Heart left ventricle (tissue), 16 donors: ENCODE measurements at places on chromosomes 1 and 21. TPM values are rescaled to one million over a fixed set of nuclear protein-coding genes. Genes with fewer than 3 reads are reported as not detected.

- DNase-seq, result no peak
Observed at GRCh38 chr1:232271991-232272589, 357.8 kb downstream of the SIPA1L2 start.

DNA sequence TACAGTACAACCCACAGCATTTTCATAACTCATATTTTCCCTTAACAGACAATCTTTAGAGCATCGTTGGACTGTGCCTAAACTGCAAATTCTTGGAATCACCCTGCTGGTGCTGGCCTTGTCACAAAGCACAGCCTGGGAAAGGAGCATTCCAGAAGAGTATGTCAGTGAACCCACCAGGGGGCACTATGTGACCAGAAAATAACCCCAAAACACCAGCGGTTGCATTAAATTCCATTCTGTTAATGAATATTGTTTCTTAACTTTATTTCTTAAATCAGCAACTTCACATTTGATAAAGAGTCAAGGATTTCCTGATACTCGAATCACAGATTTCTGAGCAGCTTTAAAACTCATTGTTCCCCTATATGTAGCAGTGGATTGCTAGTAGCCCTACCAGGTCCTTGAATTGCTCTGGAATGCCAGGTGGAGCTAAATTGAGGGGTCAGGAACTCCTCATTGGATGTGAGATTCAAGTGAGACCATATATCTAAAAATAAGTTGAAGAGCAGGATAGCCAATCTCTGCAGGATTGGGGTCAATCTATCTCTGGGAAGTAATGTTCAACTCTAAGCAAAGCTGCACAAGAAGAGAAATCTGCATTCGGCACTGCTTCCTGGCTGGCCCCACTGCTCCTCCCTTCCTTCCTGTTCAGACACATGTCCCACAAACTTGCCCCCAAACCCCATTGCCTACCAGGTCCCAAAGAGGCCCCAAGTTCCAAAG is 12.7 kb upstream of the RAB4A start:
- DNase-seq, result peak; percentile 57

PLA2G2A gene
- polyA plus RNA-seq, result 112 TPM

GRCh38 chr1:27342391-27342777 is 562 bp downstream of the SYTL1 start:
- no peak for DNase-seq

- no peak for DNase-seq
Observed at GRCh38 chr1:67827688-67828087, 5.6 kb downstream of the GNG12 start.

DNA sequence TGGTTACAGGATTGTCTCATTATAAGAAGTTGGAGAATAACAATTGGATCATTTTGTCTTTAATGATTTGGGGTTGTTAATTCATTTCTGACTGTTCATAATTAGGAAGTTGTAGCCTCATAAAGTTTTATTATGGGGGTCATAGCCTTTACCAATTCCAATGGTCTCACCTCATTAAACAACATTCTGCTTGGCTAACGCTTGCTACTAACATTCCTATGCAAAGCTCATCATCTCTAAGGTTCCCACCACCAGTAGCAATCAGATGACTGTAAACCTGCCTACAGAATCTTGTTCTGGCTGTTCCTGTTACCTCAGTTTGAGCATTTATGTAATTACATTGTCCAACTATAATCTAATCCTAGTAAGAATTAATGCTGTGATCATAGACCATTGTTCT is 60.2 kb downstream of the ODF2L start:
- no peak for DNase-seq

DNA sequence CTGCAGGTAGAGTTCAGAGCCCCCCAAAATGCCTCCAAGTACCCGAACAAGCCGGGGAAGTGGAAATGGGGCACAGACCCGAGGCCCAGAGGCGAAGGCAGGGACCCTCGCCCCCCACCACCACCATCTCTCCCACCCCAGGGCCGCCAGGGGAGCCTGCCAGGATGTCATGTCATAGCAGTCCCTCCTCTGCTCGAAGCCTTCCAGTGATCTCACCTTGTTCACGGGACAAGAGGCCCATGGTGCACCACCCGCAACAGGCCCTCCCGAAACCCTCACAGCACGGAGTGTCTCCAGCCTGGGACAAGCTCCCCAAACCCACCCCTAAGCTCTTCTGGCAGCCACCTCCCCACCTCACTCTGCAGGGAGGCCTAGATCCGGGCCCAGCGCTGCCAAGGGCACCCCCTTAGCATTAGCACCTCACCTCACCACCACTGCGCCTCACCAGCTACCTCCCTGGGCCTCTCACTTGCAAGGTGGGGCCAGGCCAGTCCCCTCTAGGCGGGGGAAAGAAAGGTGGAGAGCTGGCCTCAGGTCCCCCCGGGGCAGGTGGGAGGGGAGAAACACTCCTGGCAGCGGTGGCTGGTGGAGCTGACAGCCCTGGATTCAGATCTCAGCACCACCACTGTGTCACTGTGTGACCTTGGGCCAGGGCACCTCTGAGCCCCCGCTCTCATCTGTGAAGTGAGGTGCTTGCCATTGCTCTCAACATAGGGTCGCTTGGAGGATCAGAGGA is 13.3 kb downstream of the CHD5 start:
- no peak for DNase-seq

DIO1 gene
- not detected for polyA plus RNA-seq

CELA3A gene
- 0.68 TPM for polyA plus RNA-seq

DNA sequence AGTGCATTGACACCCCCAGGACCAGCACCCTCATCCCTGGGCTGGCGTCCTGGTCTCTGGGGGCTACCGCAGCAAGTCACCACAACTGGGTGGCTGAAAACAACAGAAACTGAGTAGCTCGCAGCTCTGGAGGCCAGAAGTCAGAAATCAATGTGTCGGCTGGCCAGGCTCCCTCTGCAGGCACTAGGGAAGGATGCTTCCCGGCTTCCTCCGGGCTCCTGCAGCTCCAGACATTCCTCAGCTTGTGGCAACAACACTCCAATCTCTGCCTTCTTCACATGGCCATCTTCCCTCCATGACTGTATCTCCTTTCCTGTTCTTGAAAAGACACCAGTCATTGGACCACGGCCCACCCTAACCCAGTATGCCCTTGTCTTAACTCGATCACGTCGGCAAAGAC is 224.2 kb downstream of the NPHP4 start:
- DNase-seq, result no peak

GRCh38 chr1:220300442-220301121 is 28.3 kb upstream of the RAB3GAP2 start:
- peak; percentile 77 for DNase-seq

TDRD10 gene
- 2.9 TPM for polyA plus RNA-seq

- no peak for DNase-seq
Observed at GRCh38 chr1:207644166-207644851, 624 bp upstream of the CR1L start.

GRCh38 chr1:184298440-184299405 is 88.1 kb upstream of the C1orf21 start:
- peak; percentile 23 for DNase-seq

DNA sequence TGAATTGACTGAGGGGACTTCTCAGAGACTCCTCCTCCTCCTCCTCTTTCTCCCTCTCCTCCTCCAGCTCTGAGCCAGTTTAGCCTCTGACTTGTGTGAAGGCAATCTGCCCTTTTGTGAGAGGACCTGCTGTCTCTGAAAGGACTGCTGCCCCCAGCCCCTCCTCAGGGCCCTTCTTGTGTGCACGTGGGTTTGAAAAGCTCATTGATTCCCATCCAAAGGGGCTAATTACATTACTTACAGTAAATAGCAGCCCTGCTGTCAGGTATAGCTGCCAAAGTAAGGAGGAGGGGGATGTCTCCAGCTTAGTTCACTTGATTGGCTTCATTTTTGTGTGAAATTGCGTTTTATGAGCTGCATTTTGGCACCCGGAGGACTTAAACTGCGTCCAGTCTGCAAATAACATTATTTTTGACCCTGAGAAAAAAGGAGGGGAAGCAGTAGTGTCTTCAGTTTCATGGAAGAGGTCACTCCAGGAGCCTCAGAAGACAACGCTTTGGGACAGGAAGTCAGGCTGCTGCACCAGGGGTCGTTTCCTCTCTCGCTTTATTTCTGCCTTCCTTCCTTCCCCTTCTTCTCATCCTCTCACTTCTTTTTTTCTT is 1.8 kb upstream of the LHX9 start:
- no peak for DNase-seq

GRCh38 chr1:23885222-23885621 is 17.1 kb upstream of the FUCA1 start:
- no peak for DNase-seq

UBL4B gene
- not detected for polyA plus RNA-seq

DNA sequence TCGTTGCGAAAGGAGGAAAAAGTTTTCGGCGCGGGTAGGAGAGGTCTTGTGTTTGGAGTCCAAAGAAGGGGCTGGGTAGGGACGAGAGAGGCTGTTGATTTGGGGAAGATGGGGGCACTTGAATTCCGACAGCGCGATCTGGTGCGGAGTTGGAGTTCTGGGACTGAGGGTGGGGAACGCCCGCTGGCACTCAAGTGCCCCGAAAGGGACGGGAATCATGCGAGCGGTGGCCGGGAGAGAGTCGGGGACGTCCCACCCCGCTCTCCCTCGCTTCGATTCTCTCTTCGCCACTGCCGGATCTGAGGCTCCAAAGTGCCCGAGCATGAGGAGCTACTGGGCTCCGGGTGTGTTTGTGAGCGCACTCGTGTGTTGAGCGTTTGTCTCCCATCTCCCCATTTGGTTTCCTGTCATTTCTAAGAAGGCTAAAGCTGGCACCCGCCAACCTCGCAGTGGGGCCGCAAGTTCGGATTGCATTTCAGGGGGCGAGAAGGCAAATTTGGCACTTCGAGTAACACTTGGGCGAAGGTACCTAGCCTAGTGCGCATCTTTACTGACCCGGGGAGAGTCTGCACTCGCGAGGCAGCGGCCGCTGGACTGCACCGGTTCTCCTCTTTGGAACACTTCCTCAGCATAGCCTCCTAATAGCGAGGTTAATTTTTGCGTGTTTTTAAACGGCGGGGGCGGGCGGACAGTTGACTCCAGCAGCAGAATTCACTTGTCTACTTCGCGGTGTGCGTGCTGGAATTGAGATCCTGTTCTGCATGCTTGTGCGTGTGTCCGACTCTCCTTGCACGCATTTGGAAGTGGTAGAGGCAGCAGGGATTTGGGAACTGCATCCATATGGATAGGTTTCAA is 1.2 kb downstream of the CHRM3 start:
- DNase-seq, result no peak

DNA sequence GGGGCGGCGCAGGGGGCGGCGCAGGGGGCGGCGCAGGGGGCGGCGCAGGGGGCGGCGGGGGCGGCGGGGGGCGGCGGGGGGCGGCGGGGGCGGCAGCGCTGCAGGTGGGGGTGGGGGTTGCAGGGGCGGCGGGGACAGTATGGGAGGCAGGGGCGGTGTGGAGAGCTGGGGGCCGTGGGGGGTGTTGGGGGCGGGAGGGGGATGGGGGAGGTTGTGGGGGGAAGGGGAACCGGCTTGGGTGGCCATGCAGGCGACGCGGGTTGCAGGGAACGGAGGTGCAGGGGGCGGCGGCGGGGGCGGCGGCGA is 13.0 kb upstream of the SLC19A1 start:
- no peak for DNase-seq

DNA sequence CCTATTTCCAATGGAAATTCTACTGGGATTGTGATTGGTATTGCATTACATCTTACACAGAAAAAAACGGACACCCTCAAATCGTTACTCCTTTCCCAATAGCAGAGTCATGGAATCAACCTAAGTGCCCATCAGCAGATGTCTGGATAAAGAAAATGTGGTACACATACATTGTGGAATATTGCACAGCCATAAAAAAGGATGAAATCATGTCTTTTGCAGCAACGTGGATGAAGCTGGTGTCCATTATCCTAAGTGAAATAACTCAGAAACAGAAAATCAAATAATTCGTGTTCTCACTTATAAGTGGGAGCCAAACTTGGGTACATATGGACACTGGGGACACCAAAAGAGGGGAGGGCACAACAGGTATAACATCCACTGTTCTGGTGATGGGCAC is 14.3 kb downstream of the HMGN1 start:
- DNase-seq, result no peak

GRCh38 chr1:75469586-75470173 is 141.2 kb downstream of the SLC44A5 start:
- DNase-seq, result no peak

COL6A1 gene
- 149 TPM for polyA plus RNA-seq

LRRC8C gene
- 3.2 TPM for polyA plus RNA-seq

- DNase-seq, result no peak
Observed at GRCh38 chr1:178275553-178275952, 181.6 kb downstream of the RASAL2 start.

NIT1 gene
- polyA plus RNA-seq, result 25.8 TPM

DNA sequence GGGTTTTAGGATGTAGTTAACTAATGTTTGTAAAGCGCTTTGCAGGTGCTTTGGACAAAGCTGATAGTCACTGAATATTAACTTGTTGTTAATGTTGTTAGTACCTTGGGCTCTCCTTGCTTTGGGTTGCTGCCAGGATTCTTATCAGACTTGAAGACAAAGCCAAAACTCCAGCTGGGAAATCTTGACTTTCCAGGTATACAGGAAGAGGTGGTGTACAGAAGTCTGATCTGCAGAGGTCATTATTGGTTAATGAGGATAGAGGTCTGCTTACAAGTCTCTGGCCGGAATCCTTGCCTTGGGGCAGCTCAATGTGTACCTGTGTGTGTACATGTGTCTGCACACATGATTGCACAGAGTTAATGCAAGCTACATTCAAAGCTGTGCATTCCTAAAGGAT is 96.0 kb upstream of the POU3F1 start:
- no peak for DNase-seq

DNA sequence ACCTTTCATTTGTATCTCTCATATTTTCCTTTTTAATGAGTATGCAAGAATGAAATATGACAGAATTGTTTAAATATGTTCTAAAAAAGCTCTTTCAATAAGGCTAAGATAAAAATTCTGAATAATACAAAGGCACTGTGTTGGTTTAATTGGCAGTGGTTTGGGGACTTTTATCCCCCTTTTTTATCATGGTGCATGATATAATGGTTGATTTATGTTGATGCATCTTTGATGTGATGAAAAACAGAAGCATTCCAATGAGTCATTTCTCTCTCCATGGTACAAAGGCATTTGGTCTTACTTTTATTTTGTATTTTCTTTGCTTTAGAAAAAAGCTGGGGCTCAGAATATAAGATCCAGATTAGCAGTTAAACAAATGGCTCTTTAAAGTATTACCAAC is 127.2 kb upstream of the GREM2 start:
- no peak for DNase-seq

GRCh38 chr1:151583796-151584195 is 28.1 kb upstream of the SNX27 start:
- no peak for DNase-seq

GRCh38 chr1:221022331-221022730 is 143.1 kb downstream of the HLX start:
- no peak for DNase-seq

- no peak for DNase-seq
Observed at GRCh38 chr1:46148318-46148717, 15.9 kb upstream of the PIK3R3 start.
